ENCODE measurements at places on chromosomes 16 and 17.
A peak's percentile ranks its signal among the peaks of the same experiment; 100 is the strongest.

DNA sequence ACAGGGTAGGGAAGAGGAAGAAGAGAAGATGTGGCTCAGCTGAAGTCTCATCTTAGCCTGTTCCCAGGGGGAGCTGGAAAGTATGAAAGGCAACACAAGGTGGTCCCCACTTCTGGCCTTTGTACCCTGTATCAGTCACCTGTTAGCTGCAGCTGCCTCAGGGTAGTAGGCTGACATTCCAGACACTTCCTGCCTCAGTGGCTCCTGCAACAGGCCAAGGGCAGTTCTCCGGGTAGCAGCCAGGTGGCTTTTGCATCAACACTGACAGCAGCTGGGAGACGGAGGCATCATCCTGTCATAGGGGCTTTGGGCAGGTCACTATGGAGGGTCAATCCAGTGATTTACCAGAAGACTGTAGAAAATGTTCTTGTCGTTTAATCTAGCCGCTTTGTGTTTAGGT lies 124.0 kb downstream of the RGS9 start:
- no peak for DNase-seq

DNA sequence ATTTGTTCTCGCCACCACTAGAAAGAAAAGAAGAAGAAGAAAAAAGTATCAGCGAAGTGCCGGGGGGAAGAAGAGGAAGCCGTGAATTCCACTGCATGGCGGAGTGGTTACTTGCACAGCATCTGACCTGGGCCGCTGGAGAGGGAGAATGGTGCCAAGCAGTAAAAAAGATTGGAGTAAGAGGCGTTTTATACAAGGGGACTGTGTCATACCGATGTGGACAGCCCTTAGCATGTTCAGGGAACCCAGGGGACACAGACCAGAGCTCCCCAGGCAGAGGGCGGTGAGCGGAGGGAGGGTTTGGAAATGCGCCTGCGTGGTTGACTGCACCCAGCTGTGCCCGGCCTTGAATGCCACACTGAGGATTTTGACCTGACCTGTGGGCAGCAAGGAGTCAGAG lies 52.8 kb downstream of the PLXDC1 start:
- DNase-seq: no peak

DNA sequence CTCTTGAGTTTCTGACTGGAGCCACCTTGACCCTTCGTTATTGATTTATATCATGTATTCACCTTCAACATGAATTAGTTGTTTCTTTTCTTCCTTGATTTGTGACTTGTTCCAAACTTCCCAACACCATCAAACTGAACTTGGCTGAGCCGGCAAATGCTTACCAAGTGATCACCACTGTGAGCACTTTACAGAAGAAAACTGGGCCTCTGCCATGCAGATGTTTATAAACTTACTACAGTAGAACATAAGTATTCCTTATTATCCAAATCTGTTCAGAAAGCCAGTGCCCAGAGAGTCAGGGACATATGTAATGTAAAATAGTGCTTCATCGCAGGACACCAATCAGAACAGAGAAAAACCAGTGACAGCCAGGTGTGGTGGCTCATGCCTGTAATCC lies 19.9 kb downstream of the CMTM4 start:
- DNase-seq: no peak

DNA sequence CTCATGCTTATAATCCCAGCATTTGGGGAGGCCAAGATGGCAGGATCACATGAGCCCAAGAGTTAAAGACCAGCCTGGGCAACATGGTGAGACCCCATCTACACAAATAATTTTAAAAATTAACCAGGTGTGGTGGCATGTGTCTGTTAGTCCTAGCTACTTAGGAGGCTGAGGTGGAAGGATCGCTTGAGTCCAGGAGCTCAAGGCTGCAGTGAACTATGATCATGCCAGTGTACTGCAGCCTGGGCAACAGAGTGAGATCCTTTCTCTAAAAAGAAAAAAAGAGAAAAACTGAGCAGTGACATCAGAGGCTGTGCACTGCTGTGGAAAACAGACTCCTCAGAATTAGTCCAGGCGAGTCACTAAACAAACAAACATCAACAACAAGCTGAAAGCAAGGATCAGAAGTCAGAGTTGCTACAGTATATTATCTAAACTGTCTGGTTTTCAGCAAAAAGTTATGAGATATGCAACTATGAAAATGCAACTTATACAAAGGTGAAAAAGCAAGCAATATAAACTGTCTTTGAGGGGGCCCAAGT lies 39.3 kb downstream of the CBFB start:
- DNase-seq: no peak

DNA sequence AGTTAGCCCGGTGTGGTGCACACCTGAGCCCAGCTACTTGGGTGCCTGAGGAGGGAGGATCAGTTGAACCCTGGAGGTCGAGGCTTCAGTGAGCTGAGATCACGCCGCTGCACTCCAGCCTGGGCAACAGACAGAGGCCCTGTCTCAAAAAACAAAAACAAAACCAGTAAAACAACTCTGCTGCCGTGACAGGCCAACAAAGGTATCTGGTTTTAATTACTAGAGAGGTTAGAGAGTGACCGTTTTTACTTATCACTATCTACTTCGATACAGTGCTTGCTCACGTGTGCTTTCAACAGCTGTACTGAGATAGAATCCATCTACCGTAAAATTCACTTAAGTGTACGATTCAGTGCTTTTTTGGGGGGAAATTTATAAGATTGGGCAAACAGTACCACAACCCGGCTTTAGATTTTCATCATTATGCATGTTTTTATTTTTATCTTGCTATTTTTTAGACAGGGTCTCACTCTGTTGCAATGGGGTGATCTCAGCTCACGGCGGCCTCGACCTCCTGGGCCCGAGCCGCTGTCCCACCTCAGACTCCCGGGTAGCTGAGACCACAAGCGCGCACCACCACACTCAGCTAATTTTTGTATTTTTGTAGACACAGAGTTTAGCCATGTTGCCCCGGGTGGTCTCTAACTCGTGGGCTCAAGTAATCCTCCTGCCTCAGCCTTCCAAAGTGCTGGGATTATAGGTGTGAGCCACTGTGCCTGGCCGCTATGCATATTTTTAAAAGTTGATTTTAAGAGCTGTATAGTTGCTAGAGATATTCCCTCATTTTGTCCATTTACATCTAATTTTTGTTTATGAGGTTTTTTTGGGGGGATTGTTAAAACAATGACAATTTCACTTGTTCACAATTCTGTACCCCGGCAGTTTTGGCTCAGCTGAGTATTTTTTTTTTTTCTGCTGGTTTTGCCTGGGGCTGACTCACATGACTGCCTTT lies 30.9 kb downstream of the SERPINF1 start:
- DNase-seq: no peak

DNA sequence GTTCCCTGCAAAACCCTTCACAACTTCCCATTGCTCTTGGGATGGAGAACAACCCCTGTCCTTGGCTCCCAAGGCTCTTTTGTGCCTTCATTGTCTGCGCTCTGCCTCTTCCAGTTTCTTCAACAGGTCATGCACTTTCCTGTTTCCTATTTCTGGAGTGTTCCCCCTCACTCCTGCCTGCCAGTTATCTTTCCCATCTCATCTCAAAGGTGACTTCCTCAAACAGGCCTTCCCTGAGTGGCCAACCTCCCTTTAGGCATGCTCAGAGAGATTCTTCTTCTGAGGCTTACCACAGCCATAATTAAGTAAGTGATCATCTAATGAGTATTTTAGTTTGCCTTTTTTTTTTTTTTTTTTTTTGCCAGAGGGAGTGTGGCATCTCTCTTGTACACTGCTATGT lies 2.9 kb upstream of the CYLD start:
- DNase-seq: no peak

- no peak for DNase-seq
These were observed 43.7 kb downstream of the USP22 start for GRCh38 chr17:20999044-20999573.

DNA sequence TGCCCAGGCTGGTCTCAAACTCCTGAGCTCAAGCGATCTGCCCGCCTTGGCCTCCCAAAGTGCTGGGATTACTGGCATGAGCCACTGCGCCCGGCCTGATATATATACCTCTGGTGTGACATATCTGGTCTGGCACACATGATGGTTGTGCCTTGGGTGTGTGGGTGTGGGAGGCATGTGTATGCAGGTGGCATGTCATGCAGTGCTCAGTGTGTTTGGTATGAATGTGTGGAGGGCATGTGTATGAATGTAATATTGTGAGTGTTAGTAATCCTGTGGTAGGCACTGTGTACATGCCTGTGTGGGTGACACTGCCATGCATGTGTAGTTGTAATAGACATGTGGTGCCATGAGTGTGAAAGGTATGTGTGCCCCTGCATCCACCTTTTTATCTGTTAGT lies 179.3 kb upstream of the GOT2 start:
- no peak for DNase-seq

DNA sequence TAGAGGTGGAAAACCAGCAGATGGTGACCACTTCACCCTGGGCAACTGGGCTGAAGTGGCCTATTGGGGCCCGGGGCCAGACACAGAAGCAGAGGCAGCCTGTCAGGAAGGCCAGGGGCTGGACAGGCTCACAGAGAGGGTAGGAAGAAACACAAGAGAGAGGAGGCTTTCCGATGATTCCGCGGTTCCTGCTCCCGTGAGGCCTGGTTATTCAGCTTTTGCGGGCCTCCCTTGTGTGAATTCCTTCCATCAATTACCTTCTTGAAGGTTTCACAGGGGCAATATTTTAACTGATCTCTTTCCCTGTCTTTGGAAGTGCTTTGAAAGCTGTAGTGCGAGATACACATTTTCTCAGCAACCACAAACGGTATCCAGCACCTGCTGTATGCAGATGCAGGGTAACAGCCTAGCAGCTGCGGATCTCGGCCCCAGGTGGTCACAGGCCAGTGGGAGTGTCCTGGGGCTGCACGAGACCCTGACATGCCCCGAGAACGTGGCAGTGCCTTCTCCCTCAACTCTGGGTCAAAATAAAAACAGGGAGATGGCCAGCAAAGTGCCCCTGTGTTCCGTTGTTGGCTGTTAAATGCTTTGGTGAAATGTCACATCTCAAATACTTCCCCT lies 11.6 kb upstream of the CMIP start:
- DNase-seq: no peak

DNA sequence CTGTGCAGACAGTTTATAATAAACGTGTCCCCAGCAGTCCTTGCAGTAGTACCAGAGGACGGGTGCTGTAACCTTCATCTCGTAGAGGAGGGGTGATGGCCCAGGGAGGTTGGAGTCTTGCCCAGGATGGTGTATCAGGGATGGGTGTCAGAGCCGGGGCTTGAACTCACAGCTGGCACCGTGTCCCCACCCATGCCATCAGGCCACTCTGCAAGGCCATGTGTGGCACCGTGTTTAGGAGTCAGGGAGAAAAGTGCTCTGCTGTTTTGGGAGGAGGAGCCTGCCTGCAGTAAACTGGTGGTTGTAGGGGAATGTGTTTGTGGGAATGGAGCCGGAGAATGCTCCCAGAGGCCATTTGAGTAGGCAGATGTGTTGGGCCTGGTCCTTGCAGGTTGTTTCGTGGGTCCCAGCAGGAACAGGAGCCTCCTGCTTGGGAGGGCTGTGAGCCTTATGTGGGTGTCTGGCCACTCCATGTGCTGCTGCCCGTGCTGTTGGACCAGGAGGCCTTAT lies 1.7 kb downstream of the ADORA2B start:
- no peak for DNase-seq

GRCh38 chr16:85869785-85870558 lies 29.0 kb upstream of the IRF8 start:
- no peak for DNase-seq

- peak; percentile 69 for DNase-seq
These were observed 1.0 kb upstream of the C16orf74 start for GRCh38 chr16:85751698-85752501.

DNA sequence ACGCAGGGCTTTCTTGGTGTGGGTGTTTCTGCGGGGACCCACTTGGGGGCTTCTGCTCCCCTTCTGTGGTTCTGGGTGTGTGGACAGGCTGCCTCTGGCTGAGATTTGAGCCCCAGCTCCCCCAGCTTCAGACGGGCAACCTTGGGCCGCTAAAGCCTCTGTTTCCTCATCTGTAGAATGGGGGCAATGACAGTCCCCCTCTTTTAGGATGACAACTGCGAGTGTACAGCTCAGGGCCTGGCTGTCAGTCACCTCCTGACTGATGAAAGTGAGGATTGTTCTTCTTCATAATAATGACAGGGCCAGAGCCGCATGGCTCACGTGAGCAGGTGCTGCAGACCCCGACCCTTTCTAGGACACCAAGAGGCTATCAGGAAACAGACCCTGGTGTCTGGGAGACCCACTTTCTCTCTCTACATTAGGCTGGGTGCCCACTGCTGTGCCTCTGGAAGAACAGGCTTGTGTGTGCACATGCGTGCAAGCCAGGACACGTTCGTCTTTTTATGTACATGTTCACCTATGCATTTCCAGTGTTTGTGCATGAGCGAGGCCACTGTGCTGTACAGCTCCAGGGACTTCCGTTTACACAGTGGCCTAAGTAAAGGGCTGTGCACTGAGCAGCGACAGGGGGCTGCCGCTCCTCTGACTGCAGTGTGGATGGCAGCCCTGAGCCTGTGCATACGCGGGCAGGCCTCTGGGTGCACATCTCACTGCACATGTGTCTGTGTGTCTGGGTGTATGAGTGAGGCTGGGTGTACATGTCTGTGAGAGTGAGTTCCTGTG lies 4.6 kb downstream of the SPNS3 start:
- no peak for DNase-seq

DNA sequence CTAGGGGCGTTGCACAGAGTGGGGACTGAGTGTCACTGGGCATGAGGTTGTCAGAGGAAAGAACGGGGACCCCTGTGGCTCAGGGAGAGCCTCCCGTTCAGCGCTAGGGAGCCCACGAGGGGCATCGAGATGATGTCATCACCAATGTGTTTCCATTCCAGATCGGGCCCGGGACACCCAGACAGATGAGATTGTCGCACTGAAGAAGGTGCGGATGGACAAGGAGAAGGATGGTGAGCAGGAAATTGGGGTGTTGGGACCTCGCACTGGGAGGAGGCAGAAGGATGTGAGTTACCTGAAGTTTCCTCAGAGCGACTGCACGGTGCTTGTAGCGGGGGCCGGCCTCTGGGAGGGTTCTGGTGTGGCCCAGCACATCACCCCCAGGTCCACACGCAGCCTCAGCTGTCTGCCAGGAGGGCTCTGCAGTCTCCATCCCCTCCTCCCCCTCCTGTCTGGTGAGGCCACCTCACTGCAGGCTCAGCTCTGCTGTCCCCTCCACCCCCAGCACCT lies 4.0 kb downstream of the CDK10 start:
- DNase-seq: no peak

GRCh38 chr16:53933407-53933806 lies 229.5 kb downstream of the FTO start:
- no peak for DNase-seq

DNA sequence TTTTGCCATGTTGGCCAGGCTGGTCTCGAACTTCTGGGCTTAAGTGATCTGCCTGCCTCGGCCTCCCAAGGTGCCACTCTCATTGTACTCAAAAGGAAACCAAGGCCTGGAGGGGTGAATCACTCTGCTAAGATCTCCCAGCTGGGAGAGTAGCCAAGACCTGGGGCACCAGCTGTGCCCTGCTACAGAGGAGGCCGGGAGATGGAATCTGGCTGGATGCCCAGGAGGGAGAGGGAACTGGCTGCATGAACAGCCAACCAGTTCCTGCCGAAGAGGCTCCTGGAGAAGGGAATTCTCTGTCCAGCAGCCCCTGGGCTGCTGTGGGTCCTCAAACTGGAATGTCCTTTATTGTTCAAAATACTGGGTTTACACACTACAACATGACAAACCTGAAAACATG lies 238.7 kb upstream of the CIBAR2 start:
- peak; percentile 94 for DNase-seq

Data from epithelial cell of prostate (primary cell).